Esophagus muscularis mucosa (tissue), 4 donors: ENCODE measurements at places on chromosomes 2 and 18. TPM values are rescaled to one million over a fixed set of nuclear protein-coding genes. Genes with fewer than 3 reads are reported as not detected.
A peak's percentile ranks its signal among the peaks of the same experiment; 100 is the strongest.

DNA sequence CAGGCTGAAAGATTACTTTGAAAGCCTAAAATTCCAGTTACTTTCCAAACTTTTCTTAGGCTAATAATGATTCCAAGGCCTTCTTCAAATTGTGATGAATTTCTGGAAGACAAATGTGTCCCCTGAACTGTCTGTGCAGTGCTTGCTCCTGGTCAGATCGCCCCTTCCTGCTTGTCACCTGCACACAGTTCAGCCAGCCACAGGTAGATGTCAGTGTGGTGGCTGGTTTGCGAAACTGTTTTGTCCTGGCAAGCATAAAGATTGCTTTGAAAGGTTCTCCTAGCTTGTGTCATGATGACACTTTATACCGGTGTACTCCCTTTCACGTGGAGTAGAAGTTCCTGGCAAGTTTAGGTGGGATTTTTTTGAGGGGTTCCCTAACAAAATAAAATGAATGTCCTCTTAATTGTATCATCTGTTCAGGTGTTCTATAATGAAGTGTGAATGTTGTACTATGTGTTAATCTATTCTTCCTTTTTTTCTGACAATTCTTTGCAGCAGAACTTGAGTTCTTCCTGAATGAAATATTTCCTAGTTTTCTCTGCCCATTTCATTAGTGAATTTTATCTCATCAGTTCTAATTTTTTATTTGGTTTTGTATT lies 298.8 kb downstream of the ZNF407 start:
- no peak for DNase-seq

GRCh38 chr2:53964257-53964952 lies 6.4 kb downstream of the PSME4 start:
- no peak for DNase-seq

SH3BP4 gene
- total RNA-seq, result 38.6 TPM

LOXL3 gene
- total RNA-seq, result 7.1 TPM

DNA sequence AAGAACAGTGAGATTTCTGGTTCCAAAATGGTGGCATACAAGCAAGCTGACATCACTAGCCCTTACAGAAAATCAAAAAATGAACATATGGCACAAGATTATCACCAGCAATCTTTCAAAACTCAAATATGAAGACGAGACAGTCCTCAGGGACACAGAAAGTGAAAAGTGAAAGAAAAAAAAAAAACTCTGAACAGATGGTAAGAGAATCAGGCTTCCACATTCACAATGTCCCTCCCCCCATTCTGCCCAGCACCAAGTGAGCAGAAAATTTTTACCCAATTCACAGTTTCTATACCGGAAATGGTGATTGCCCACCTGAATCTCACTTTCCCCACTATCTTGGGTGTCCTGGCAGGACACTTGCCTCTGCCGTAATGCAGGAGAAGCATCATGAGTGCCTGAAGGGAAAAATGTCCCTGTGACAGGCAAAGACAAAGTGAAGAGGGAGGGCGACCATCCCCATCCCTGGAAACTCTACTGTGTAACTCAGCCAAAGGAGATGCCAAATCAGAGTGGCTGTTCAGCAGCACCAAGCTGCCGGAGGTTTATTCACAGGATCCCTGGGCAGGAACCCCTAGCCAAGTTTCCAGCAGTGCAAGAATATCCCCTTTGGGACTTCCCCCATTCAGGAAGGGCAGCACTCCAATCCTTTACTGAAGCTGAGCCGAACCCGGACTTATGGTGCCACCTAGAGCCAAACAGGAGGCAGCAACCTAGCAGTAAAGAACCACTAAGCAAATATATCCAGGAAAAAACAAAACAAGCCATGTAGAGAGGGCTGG lies 312.2 kb downstream of the LRATD1 start:
- peak; percentile 12 for DNase-seq

- no peak for DNase-seq
These were observed 2.4 kb upstream of the ASB1 start for GRCh38 chr2:238424313-238424700.

GRCh38 chr2:45343251-45344017 lies 267.6 kb downstream of the SRBD1 start:
- DNase-seq, result peak; percentile 90

DNA sequence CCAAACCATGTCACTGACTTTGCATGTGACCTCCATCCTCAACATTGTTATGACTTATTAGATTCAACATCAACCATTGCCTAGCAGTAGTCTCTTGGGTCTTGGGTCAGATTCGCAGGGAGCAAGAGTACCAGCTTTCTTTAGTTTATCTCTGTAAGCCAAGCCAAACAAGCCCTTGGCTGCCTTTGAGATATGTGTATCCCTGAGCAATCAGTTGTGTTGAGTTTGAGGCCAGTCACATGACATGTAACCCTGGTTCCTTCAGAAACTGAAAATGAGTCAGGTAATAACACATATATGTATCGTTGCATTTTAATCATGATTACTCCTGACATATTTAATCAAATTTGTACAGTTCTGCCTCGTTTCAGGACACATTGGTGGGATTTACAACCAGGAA lies 173.3 kb downstream of the PARD3B start:
- no peak for DNase-seq

- no peak for DNase-seq
These were observed 87.9 kb downstream of the OSBPL6 start for GRCh38 chr2:178282075-178282815.

COL4A3 gene
- 1.9 TPM for total RNA-seq

MAPK4 gene
- 14.5 TPM for total RNA-seq

GRCh38 chr2:235812185-235812665 lies 318.4 kb downstream of the AGAP1 start:
- DNase-seq, result no peak

DNA sequence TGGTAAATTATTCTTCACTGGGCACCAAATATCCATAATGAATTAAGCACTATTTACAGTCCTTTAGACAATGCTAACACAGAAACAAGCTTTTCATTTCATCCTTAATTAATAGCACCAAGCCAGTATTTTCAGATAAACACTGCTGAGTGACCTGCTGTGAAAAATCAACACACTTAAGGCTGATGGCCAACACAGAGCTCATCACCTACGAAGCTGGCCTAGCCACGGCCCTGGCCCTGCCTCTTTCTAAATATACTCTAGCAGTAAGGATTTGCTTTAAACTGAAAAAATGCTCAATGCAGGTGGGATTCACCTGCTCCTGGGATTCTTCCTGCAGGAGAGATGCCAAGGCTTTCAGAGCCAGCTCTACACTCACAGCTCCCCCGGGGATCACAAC lies 18.4 kb downstream of the CYB5A start:
- no peak for DNase-seq
